ENCODE measurements at places on chromosomes 1 and 21. TPM values are rescaled to one million over a fixed set of nuclear protein-coding genes. Genes with fewer than 3 reads are reported as not detected.
A peak's percentile ranks its signal among the peaks of the same experiment; 100 is the strongest.

DNA sequence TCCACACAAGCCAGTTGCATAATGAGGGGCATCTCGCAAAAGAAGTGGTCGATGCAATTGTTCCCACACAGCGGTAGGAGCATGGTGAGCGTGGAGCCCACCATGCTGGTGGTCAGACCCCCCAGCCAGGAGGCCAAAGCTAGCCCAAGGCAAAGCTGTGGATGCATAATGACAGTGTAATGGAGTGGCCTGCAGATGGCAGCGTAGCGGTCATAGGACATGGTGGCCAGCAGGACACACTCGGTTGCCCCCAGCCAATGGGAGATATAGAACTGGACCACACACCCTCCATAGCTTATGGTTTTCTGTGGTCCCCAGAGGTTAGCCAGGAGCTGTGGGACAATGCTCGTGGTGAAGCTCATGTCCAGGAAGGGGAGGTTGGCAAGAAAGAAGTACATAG, 4.3 kb downstream of the OR2C3 start:
- H3K4me1 ChIP-seq, result no peaks in the 10 kb centered on the region
- no peak for DNase-seq
- H3K27ac ChIP-seq, result no peak overlapping the region
- H3K36me3 ChIP-seq, result no peaks in the 10 kb centered on the region
- peaks cover 21% of the 10 kb centered on the region for H3K27me3 ChIP-seq

CDC73 gene
- 49.3 TPM for total RNA-seq

DNA sequence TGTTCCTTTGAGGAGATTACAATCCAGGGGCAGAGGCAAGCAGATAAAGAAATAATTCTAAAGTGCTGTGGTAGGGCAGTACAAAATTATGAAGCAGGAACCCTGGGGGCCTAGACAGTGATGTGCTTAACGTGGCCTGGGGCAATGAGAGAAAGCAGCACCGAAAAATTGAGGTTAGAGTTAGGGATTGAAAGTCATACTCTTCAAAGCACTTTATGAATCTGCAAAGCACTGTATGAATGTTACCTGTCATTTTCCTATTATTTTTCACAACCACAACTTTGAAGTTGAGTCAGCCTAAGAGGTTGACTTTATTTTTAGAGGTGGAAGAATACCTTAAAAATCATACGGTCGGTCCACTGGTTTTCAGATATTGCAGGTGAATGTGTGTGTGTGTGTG, 183.4 kb upstream of the NFIA start:
- H3K36me3 ChIP-seq, result no peaks in the 10 kb centered on the region
- peak; percentile 27 for DNase-seq
- no peak overlapping the region for H3K4me3 ChIP-seq
- peaks cover 4% of the 10 kb centered on the region for H3K4me1 ChIP-seq
- H3K27me3 ChIP-seq, result peaks cover 18% of the 10 kb centered on the region

DNA sequence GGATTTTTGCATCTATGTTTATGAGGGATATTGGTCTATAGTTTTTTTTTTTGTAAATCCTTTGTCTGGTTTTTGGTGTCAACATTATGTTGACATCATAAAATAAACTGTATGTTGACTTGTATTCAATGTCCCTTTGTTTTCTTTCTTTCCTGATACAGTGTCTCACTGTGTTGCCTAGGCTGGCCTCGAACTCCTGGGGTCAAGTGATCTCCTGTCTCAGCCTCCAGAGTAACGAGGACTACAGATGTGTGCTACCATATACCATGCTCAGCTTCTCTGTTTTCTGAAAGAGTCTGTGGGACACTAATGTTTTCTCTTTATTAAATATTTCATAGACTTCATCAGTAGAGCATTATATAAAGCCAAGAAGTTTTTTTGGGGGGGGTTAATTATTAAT, 18.3 kb downstream of the MAN1C1 start:
- H3K27ac ChIP-seq, result no peak overlapping the region
- H3K4me3 ChIP-seq, result no peak overlapping the region
- peaks cover 20% of the 10 kb centered on the region for H3K36me3 ChIP-seq
- no peaks in the 10 kb centered on the region for H3K27me3 ChIP-seq

SPRR2F gene
- not detected for total RNA-seq

GRCh38 chr1:119475866-119476439, 31.1 kb upstream of the HSD3B1 start:
- no peaks in the 10 kb centered on the region for H3K27me3 ChIP-seq
- H3K27ac ChIP-seq, result no peak overlapping the region
- peak; percentile 40 for DNase-seq
- no peak overlapping the region for H3K4me3 ChIP-seq
- H3K36me3 ChIP-seq, result no peaks in the 10 kb centered on the region
- no peaks in the 10 kb centered on the region for H3K4me1 ChIP-seq

DNA sequence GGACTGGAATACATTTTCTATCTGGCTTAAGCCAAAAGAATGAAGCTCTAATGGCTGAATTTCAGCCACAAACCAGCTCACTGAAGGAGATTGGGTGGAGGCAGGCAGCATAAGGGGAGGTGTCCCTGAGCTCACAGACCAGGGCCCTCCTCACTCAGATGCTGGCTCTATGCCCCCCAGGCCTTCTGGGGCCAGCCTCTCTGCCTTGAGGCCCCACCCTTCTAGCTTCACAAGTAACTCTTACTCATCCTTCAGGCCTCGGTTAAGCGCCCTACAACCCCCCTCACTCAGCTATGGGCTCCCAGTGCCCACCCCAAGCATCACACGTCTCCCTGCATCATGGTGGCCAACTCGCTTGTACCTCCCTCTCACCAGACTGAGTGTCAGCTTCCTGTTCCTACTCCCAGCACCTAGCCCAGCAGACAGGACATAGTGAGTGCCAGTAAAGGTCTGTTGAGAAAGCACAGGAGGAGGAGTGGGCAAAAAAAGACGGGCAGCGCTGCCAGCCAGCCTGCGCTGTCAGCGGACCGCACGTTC, 40.8 kb upstream of the GPR157 start:
- no peak for DNase-seq
- no peak overlapping the region for H3K4me3 ChIP-seq
- no peaks in the 10 kb centered on the region for H3K36me3 ChIP-seq
- peaks cover 2% of the 10 kb centered on the region for H3K27me3 ChIP-seq

- peak; percentile 48 for DNase-seq
- H3K27ac ChIP-seq, result no peak overlapping the region
- H3K36me3 ChIP-seq, result peaks cover 5% of the 10 kb centered on the region
- peaks cover 74% of the 10 kb centered on the region for H3K4me1 ChIP-seq
- no peak overlapping the region for H3K4me3 ChIP-seq
- H3K27me3 ChIP-seq, result no peaks in the 10 kb centered on the region
Observed at GRCh38 chr1:54359393-54360162, 46.6 kb downstream of the SSBP3 start.

LIPI gene
- total RNA-seq, result not detected

LCA5L gene
- total RNA-seq, result 0.36 TPM

GRCh38 chr21:16519036-16519435, 789.3 kb downstream of the USP25 start:
- no peaks in the 10 kb centered on the region for H3K36me3 ChIP-seq
- H3K27me3 ChIP-seq, result no peaks in the 10 kb centered on the region
- H3K4me1 ChIP-seq, result no peaks in the 10 kb centered on the region
- H3K4me3 ChIP-seq, result no peak overlapping the region
- no peak overlapping the region for H3K27ac ChIP-seq

- no peak for DNase-seq
- peaks cover 2% of the 10 kb centered on the region for H3K27me3 ChIP-seq
- H3K4me1 ChIP-seq, result no peaks in the 10 kb centered on the region
- no peak overlapping the region for H3K27ac ChIP-seq
- no peak overlapping the region for H3K4me3 ChIP-seq
- H3K36me3 ChIP-seq, result no peaks in the 10 kb centered on the region
Observed at GRCh38 chr1:166200743-166201142, 33.9 kb upstream of the FAM78B start.

- peak overlapping the region; percentile 85 for H3K27ac ChIP-seq
- no peak for DNase-seq
- peaks cover 32% of the 10 kb centered on the region for H3K4me1 ChIP-seq
- no peaks in the 10 kb centered on the region for H3K36me3 ChIP-seq
- H3K4me3 ChIP-seq, result no peak overlapping the region
Observed at GRCh38 chr1:236397173-236397759, 3.2 kb downstream of the EDARADD start.

- H3K4me1 ChIP-seq, result no peaks in the 10 kb centered on the region
- H3K36me3 ChIP-seq, result no peaks in the 10 kb centered on the region
- no peak overlapping the region for H3K4me3 ChIP-seq
Observed at GRCh38 chr1:152252157-152252556, 28.2 kb upstream of the HRNR start.

DNA sequence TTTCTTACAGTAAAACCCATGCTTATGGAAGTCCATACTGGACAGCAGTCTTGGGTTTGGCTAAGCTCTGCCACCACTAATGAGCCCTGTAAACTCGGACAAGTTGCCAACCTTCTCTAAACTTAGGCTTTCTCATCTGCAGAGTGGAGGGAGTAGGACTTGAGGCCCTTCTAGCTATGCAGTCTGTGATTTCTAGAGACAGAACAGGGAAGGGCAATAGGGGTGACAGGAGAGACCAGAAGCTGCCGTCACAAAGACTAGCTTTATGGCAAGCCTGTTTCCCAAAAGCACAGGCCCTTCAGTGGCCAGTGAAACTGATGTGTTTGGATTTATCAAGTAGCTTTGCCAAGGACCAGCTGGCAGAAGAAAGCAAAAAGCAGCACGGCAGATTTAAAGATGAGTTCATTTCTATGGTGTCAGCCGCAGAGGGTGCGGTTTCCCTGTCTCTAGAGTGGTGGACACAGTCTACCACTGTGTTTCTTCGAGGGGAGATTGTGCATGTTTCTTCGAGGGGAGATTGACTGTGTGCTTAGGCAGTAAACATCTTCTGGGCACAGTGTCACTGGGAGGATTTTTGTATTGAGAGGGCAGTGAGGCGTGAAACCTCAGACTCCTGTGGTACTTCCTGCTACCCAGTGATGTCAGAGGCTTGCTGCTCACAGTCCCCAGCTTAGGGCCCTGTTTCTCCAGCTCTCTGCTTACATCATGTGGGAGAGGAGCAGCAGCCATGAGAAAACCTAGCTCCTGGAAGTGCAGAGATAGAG, 119.0 kb downstream of the ROR1 start:
- DNase-seq, result no peak
- peaks cover 5% of the 10 kb centered on the region for H3K27me3 ChIP-seq
- no peak overlapping the region for H3K27ac ChIP-seq
- no peak overlapping the region for H3K4me3 ChIP-seq

GRCh38 chr1:21909286-21909759, 27.8 kb downstream of the HSPG2 start:
- no peak overlapping the region for H3K4me3 ChIP-seq
- H3K27me3 ChIP-seq, result no peaks in the 10 kb centered on the region
- H3K27ac ChIP-seq, result no peak overlapping the region

DNA sequence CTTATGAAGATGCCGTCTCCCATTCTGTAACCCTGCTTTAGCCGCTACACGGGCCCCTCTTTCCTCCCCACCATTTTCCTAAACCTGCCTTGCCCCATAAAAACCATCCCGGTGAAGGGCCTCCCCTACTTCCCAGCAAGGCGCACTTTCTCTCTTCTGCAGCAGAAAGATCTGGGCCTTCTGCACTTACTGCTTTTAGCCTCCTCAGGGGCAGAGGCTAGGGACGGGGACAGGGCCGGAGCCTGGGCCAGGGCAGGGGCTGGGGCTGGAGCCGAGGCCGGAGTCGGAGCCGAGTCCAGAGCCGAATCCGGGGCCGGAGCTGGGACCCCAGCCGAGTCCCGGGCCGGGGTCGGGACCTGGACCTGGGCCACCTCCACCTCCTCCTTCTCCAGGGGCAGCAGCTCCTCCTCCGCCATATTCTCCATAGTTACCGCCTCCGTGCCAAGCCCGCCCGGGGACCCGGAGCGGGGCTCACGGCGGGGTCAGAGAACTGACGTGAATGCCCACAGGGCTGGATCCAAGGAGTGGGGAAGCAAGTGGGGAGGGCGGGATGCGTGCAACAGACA, 382 bp downstream of the TRMT1L start:
- H3K27me3 ChIP-seq, result no peaks in the 10 kb centered on the region
- H3K27ac ChIP-seq, result peak overlapping the region; percentile 90
- peaks cover 1% of the 10 kb centered on the region for H3K36me3 ChIP-seq
- peaks cover 53% of the 10 kb centered on the region for H3K4me1 ChIP-seq
- no peak for DNase-seq
- peak overlapping the region; percentile 86 for H3K4me3 ChIP-seq

- H3K36me3 ChIP-seq, result no peaks in the 10 kb centered on the region
- DNase-seq, result no peak
- no peaks in the 10 kb centered on the region for H3K27me3 ChIP-seq
- H3K4me3 ChIP-seq, result peak within 1 kb of the TSS; percentile 93
- H3K4me1 ChIP-seq, result peaks cover 34% of the 10 kb centered on the region
Observed at GRCh38 chr1:243850202-243850451, at the start of gene AKT3. AKT3 (minus strand) TSS chr1:243850243; CDS start chr1:243843170, 7,073 bp downstream.

DNA sequence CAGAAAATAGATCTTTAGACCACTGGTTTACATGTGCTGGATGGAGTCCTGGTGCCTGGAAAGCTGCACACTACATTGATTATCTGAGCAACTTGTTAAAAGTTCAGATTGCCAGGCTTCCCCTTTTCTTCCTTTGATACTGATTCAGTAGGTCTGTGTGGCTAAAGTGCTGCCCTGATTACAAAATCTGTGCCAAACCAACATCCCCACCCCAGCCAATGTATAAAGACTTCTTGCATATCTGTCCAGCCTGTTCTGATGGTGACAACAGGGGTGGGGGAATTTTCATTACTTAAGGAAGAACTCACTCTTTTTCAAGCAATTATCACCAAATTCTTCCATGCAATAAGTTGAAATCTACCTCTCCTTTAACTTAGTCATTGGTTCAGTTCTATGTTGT, 135.5 kb downstream of the TNFSF18 start:
- no peak overlapping the region for H3K4me3 ChIP-seq
- H3K36me3 ChIP-seq, result peaks cover 5% of the 10 kb centered on the region
- H3K27me3 ChIP-seq, result no peaks in the 10 kb centered on the region
- no peak overlapping the region for H3K27ac ChIP-seq

WARS2 gene
- total RNA-seq, result 16.7 TPM

IL20 gene
- total RNA-seq, result not detected

ZDHHC18 gene
- total RNA-seq, result 60.2 TPM

DNA sequence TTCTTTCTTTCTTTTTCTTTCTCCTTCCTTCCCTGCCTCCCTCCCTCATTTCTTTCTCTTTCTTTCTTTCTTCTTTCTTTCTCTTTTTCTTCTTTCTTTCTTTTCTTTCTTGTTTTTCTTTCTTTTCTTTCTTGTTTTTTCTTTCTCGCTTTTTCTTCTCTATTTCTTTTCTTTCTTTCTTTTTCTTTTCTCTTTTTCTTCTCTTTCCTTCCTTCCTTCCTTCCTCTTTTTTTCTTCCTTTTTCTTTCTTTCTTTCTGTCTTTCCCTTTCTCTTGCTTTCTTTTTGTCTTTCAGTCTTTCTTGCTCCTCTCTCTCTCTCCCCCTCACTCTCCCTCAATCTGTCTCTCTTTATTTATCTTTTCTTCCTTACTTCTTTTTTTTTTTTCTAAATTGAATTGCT, 472.0 kb upstream of the CHRM3 start:
- DNase-seq, result no peak
- no peak overlapping the region for H3K4me3 ChIP-seq
- no peaks in the 10 kb centered on the region for H3K27me3 ChIP-seq

HCRTR1 gene
- total RNA-seq, result not detected

TLR5 gene
- total RNA-seq, result 0.48 TPM

Measured in activated CD4-positive, alpha-beta memory T cell treated with anti-CD3 and anti-CD28 coated beads for 36 hours (primary cell).